ENCODE measurements at places on chromosomes 12 and 14. TPM values are rescaled to one million over a fixed set of nuclear protein-coding genes. Genes with fewer than 3 reads are reported as not detected.

DNA sequence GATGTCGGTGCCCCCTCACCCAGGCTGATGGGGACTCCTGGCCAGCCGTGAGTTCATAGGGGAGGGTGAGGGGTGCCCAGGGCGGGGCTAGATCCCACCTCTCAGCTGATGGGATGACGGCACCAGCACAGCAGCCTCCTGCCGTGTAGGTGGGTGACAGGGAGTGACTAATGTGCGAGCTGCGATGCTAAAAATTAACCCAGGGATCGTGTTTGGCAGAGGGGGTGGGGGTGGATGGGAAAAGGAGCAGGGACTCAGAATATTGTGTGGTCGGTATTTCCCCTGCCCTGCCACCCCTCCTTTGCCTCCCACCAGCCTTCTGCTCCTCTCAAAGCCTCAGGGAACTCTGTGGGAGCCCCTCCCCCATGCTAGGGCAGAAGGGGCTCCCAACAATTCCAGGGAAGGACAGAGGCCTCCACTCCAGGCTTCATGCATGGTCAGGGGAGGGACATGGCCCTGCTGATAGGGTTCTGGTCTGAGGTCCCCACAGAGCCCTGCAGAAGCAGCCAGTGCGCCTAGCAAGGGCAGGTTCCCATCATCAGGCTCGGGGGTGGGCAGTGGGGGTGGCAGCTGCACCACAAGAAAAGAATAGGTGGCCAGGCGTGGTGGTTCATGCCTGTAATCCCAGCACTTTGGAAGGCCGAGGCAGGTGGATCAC, 12.5 kb downstream of the TAMALIN start:
- no peak for DNase-seq

- no peak for DNase-seq
Observed at GRCh38 chr14:91332986-91333649, 84.5 kb downstream of the CCDC88C start.

The CARMIL3 gene
- total RNA-seq: 1.3 TPM

DNA sequence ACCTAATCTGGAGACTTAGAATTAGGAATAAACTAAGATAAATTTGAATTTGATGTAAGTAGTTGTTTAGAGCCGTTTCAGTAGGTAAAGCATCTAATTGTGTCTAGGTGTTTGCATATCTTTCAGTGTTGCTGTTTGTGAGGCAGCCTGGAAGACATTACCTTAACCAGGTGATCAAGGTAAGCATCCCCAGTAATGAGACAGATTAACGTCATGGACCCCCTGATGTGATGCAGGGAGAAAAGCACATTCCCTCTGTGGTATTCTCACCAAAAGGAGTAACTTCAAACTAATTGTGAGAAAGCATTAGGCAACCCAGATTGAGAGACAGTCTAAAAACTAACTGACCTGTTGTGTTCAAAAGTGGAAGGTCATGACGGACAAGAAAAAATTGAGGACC, 251.6 kb downstream of the NUAK1 start:
- no peak for DNase-seq

- peak; percentile 37 for DNase-seq
Observed at GRCh38 chr14:106556665-106557289, 1030.4 kb downstream of the TMEM121 start.

GRCh38 chr14:104919993-104920315, 4.7 kb upstream of the PLD4 start:
- no peak for DNase-seq

DNA sequence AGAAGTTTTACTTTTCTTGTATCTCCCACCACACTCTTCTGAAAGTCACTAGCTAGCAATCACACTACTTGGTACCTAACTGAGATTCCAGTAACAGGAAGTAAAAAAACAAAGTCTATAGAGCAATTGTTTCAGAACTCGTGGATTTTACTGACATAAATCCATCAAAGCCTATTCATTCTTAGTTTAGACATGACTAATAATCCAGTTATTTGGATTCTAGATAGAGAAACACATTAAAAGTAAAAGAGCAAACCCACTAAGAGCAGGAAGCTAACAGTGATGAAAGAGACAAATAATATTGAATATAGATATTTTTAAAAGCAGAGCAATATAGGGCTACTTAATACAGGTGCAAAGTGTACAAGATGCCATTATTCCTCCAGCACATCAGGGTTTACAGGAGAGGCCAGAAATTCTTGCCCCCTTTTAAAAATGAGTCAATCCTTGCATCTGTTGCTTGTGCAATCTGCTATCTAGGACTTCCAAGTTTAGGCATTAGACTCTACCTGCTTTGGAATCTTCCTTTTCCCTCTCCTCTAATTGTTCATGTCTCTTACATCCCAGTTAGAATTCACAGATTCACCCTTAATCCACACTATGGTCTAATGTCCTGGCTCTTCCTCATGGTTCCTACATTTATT, 6.0 kb downstream of the HEATR5A start:
- DNase-seq: no peak

GRCh38 chr12:1616233-1617066, 12.6 kb upstream of the WNT5B start:
- DNase-seq: peak; percentile 54

The POTEM gene
- not detected for total RNA-seq

DNA sequence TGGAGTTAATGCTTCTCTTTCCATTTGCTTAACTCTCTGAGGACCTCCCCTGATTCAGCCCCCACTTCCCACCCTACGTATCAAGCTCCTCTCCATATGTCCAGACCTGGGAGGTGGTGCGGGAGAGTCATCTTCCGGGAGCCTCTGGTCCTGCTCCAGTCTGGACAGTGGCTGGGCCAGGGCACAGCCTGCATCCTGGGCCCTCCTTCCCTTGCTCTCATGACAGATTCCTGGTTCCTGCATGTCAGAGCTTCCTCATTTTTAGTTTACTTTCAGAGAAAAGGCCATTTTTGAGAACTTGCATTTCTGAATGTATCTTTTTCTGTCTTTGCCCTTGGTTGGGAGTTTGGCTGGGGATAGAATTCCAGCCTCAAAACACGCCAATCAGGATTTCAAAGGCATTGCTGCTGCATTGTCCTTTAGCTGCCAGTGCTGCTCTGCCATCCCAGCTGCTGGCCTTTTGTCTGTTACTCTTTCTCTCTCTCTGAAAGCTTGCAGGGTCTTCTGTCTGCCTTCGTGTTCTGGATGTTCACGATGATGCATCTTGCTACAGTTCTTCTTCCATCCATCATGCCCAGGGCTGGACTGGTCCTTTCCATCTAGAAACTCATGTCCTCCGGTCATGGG, 54.7 kb downstream of the SLC6A12 start:
- no peak for DNase-seq

DNA sequence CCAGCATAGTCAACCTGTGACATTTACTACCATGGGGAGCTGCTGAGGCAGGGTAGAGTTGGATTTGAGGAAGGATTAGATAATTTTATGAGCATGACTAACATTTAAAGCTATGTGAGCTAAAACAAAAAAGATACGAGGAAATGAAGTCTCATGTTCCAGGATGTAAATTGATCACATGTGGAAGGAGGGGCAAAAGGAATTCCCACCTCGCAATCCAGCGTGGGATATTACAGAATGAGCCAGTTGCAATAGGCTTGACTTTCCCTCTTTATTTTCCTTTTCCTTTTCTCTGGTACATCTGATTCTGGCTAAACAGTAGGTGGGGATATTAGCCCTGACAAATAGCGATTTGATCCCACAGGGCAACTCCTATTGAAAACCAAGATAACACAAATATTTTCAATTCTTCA, 214.9 kb upstream of the HMGA2 start:
- no peak for DNase-seq

- DNase-seq: no peak
Observed at GRCh38 chr14:26963711-26964110, 365.9 kb upstream of the NOVA1 start.

- no peak for DNase-seq
Observed at GRCh38 chr12:66119870-66120241, 10.7 kb downstream of the LLPH start.

The KLRF1 gene
- under 0.01 TPM for total RNA-seq
